ENCODE measurements at places on chromosomes 6 and 20.

DNA sequence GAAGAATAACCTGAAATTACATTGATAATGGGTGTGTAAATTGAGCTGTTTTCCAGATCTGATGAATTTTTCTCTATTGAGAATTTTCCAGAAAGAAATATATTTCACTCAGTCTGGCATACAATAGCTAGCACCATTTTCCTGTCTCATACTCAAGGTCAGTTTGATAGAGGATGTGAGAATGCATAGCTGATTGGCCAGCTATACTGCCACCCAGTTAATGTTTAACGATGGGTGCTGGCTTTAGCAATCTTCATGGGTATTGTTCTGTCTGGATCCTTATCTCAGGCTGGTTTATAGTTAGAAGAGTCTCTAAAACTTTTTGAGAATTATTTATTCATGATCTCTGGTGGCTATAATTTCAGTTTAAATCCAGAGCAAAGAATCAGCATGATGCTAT, 147.4 kb downstream of the HDGFL1 start:
- no peak for DNase-seq

- DNase-seq = peak; percentile 43
Measured at GRCh38 chr6:3926150-3926482, 76.9 kb downstream of the FAM50B start.

DNA sequence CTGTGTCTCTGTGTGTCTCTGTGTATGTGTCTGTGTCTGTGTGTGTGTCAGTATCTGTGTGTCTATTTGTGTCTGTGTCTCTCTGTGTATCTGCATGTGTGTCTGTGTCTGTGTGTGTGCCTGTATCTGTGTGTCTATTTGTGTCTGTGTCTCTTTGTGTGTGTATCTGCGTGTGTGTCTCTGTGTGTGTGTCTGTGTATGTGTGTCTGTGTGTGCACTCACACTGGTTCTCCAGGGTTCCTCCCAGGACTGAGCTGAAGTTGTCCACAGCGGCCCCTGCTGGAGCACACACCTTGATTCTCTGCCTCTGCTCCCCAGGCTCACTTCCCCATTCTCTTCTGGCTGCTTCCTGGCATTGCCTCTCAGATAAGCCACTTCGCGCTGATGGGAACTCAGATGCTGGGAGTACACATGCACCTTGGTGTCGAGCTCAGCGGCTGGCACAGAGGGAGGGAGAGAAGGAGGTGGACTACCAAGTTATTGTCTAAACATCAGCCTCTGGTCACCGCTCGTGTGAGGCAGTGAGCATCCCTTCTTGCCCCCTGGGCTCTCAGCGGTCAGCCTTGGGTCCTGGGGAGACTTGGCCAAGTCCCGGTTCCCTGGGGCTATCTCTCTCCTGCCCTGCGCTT, 104.9 kb upstream of the NXT1 start:
- DNase-seq = peak; percentile 73

DNA sequence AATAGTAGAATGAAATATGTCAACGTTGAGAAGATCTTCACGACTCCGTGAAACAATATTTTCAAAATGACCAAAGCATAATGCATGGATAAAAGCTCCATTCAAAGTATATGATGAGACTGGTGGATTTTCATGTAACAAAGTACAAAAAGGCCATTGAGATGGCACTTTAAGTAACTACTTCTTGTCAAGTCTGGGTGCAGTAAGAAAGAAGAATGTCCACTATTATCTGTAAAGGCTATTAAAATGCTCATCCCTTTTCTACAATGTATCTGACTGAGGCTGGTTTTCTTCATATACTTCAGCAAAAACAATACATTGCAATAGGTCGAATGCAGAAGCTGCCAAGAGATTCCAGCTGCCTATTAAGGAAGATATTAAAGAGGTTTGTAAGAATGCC, 457.4 kb downstream of the PKHD1 start:
- no peak for DNase-seq

DNA sequence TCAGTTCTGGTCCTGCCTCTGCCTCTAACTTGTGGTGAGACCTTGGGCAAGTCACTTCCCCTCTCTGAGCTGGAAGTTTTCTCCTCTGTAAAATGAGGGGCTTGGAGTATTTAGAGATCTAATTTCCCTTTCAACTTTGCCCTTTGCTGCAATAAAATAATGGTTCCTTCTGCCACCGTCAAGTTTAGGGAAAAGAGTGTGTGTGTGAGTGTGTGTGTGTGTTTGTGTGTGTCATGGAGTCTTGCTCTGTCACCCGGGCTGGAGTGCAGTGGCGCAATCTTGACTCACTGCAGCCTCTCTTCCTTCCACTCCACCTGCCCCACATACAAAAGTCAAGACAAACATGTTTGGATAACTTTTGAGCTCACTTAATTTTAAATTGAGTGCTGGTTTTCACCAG, 39.2 kb upstream of the PIM1 start:
- DNase-seq = peak; percentile 38

- no peak for DNase-seq
Measured at GRCh38 chr6:115539531-115539930, 521.2 kb downstream of the FRK start.

- peak; percentile 94 for DNase-seq
Measured at GRCh38 chr20:19786311-19786710, 28.3 kb downstream of the RIN2 start.

GRCh38 chr6:37054580-37054979, 49.1 kb downstream of the FGD2 start:
- no peak for DNase-seq

GRCh38 chr6:130697271-130697994, 129.8 kb upstream of the SMLR1 start:
- DNase-seq = peak; percentile 32

DNA sequence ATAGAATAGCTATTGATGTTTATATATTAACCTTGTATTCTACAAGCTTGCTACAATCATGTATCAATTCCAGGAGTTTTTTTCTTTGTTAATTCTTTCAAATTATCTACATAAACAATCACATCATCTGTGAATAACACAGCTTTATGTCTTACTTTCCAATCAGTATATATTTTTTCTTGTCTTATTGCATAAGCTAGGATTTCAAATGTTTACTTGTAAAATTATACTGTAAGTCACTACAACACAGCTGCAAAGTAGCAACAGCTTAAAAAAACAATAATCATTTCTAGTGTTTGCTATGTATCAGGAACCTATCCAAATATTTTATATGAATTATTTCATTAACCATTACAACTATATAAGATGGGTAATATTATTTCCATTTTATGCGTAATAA, 270.4 kb downstream of the KIF16B start:
- DNase-seq = no peak

GRCh38 chr6:46583081-46583480, 69.5 kb downstream of the CYP39A1 start:
- no peak for DNase-seq

DNA sequence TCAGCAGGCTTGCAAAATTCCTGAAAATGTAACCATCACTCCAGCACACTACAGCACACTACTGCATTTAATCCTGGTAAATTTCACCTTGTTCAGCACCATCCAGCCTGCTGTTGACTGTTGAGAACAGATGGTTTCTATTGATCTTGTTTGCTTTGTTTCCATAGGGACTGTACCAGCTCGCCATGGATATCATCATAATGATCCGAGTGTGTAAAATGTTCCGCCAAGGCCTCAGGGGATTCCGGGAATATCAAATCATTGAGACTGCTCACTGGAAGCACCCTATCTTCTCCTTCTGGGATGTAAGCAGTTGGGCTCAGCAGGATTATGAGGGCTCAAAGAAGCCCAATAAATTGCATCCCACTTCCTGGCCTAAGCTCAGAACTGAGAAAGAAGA, 4.1 kb downstream of the CNBD2 start:
- DNase-seq = no peak

GRCh38 chr6:149716181-149716963, 1.5 kb downstream of the LATS1 start:
- DNase-seq = peak; percentile 23

- DNase-seq = no peak
Measured at GRCh38 chr6:38185752-38186151, 366.2 kb downstream of the ZFAND3 start.

- peak; percentile 33 for DNase-seq
Measured at GRCh38 chr20:44761423-44761822, 15.8 kb downstream of the KCNK15 start.
